ENCODE measurements at places on chromosomes 1 and 21.

DNA sequence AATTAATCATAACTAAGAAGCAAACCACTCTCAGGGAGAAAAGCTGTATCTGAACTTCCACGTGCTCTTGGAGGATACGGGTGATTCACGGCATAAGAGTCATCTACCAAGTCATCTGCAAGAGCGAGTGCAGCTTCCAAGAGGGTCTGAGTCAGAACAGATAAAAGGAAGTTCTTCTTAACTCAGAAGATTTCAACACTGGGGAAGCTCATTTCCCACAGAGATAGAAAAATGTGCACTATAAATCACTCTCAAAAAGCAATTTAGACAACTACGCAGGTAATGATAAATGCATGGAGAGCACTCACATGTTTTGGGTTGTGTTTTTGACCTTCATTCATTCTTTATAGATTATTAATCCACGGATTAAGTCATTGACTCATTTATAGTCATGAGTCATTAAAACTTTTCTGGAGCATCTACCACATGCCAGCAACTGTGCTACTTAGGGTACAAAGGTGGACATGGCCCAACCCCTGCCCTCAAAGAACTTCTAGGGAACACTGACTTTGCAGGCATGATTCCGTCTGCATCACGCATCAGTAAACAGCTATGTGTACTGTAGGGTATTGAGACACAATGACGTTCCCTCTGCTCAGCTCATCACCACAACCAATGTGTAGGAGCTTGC is 20.8 kb downstream of the KCNJ15 start:
- no peak for DNase-seq

GRCh38 chr1:64663668-64664067 is 81.2 kb upstream of the RAVER2 start:
- DNase-seq, result peak; percentile 7

- DNase-seq, result no peak
Observed at GRCh38 chr21:31501926-31502325, 157.6 kb upstream of the SOD1 start.

GRCh38 chr1:66311092-66311491 is 222.9 kb upstream of the SGIP1 start:
- no peak for DNase-seq

DNA sequence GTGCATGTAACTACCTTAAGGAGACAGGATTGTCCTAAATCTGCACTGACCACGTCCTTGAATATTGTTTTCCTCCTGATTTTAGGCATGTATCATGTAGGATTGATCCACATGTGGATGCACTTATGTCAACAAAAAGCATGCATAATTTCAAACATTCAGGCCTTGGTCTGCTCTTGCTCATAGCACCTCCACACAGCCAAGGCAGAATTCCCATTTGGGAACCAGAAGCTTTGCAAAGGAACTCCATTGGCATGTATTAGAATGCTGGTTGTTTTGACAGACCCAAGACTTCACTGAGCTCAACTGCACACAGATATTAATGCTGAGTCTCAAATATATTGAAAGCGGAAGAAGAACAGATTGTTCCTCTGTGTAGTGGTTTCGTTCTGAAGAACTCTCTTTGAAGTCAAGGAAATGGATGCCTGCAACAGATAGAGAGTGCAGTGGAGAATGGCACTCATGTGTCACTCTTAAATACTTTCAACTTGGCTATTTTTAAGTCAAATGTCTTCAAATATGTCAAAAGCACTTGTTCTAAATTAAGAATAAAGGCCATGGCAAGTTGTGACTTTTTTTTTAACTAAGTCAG is 387.6 kb downstream of the LTN1 start:
- DNase-seq, result peak; percentile 68

DNA sequence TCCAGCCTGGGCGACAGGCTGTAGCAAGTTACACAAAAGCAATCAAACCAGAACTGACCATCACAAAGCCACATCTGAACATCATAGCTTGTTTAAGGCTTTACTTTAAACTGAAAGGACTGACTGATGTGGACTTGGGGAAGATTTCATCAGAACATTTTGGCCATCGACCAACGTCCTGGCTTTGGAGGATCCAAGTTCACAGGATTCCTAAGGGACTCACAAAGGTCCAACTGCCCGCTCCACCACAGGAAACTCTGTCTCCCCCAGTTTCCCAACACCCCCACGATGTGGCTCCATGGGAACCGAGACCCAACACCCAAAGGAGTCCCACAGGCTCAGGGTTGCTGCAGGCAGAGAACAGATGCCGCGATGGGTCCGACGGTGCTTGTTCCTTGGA is 9.3 kb downstream of the SSU72 start:
- no peak for DNase-seq

All from germinal center (tissue), 1 donor.